ENCODE measurements at places on chromosomes 5 and 9. TPM values are rescaled to one million over a fixed set of nuclear protein-coding genes. Genes with fewer than 3 reads are reported as not detected.

- H3K4me1 ChIP-seq: peaks cover 23% of the 10 kb centered on the region
- no peaks in the 10 kb centered on the region for H3K36me3 ChIP-seq
- peaks cover 74% of the 10 kb centered on the region for H3K27me3 ChIP-seq
- peak; percentile 83 for DNase-seq
Observed at GRCh38 chr5:138654281-138654867, 79.2 kb upstream of the HSPA9 start.

DNA sequence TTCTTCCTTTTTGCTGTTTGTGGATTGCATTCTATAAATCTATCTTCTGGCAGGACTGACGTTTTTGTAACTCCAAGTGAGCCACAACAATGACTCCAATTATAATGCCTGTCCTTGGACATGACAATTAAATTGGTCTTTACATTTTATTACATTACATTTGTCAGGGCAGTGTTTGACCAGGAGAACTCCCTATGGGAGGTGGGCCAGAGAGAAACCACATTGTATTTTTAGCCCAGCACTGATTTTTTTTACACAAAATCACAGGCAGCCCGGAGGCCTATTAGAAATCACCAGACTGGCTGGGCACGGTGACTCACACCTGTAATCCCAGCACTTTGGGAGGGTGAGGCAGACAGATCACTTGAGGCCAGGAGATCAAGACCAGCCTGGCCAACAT, 99.1 kb upstream of the SMC5 start:
- no peak overlapping the region for H3K27ac ChIP-seq

- peaks cover 1% of the 10 kb centered on the region for H3K36me3 ChIP-seq
- H3K27me3 ChIP-seq: no peaks in the 10 kb centered on the region
- no peak overlapping the region for H3K4me3 ChIP-seq
- no peak overlapping the region for H3K27ac ChIP-seq
- peaks cover 6% of the 10 kb centered on the region for H3K4me1 ChIP-seq
Observed at GRCh38 chr5:37214550-37214949, 34.6 kb downstream of the CPLANE1 start.

GRCh38 chr5:14166437-14166836, 23.3 kb downstream of the TRIO start:
- H3K27ac ChIP-seq: no peak overlapping the region
- peaks cover 2% of the 10 kb centered on the region for H3K4me1 ChIP-seq
- no peak overlapping the region for H3K4me3 ChIP-seq

- no peaks in the 10 kb centered on the region for H3K4me1 ChIP-seq
- no peaks in the 10 kb centered on the region for H3K36me3 ChIP-seq
- no peak overlapping the region for H3K4me3 ChIP-seq
- DNase-seq: no peak
- peaks cover 2% of the 10 kb centered on the region for H3K27me3 ChIP-seq
- no peak overlapping the region for H3K27ac ChIP-seq
Observed at GRCh38 chr5:127863610-127864395, 160.6 kb downstream of the CCDC192 start.

- H3K4me1 ChIP-seq: peaks cover 57% of the 10 kb centered on the region
- no peak for DNase-seq
- H3K27me3 ChIP-seq: no peaks in the 10 kb centered on the region
Observed at GRCh38 chr5:154758977-154759376, 3.8 kb downstream of the LARP1 start.

- H3K27ac ChIP-seq: no peak overlapping the region
- peaks cover 6% of the 10 kb centered on the region for H3K4me1 ChIP-seq
- no peak for DNase-seq
- H3K4me3 ChIP-seq: no peak overlapping the region
- H3K36me3 ChIP-seq: no peaks in the 10 kb centered on the region
- H3K27me3 ChIP-seq: peaks cover 31% of the 10 kb centered on the region
Observed at GRCh38 chr5:90562341-90562740, 3.7 kb downstream of the ADGRV1 start.

GRCh38 chr9:125881042-125881441, 133.9 kb downstream of the PBX3 start:
- H3K27ac ChIP-seq: no peak overlapping the region
- H3K4me1 ChIP-seq: no peaks in the 10 kb centered on the region
- no peaks in the 10 kb centered on the region for H3K36me3 ChIP-seq

Gene AK1
- total RNA-seq: 27.7 TPM

GRCh38 chr5:119948162-119948561, 318.8 kb downstream of the FAM170A start:
- H3K4me3 ChIP-seq: no peak overlapping the region
- H3K27me3 ChIP-seq: no peaks in the 10 kb centered on the region
- no peaks in the 10 kb centered on the region for H3K4me1 ChIP-seq
- no peak for DNase-seq
- H3K36me3 ChIP-seq: no peaks in the 10 kb centered on the region

- no peaks in the 10 kb centered on the region for H3K36me3 ChIP-seq
- no peak overlapping the region for H3K4me3 ChIP-seq
- no peaks in the 10 kb centered on the region for H3K27me3 ChIP-seq
- DNase-seq: no peak
- no peak overlapping the region for H3K27ac ChIP-seq
Observed at GRCh38 chr9:14092344-14092743, 221.6 kb downstream of the NFIB start.

Gene SAPCD2
- 6.6 TPM for total RNA-seq

Gene ANKRD33B
- total RNA-seq: 10.0 TPM

Gene S100Z
- total RNA-seq: 2.1 TPM

DNA sequence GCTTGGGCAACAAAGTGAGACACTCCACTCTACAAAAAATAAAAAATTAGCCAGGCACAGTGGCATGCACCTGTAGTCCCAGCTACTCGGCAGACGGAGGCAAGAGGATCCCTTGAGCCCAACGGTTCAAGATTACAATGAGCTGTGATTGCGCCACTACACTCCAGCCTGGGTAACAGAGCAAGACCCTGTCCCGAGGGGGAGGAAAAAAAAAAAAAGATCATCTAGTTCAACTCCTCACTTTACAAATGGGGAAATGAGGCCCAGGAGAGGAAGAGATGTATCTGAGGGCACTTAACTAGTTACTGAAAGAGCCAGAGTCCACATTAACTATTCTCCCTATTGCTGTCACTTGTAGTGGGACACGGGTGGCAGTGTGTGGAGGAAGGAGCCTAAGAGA, 13.8 kb downstream of the PDCL start:
- no peak overlapping the region for H3K4me3 ChIP-seq
- H3K36me3 ChIP-seq: peaks cover 6% of the 10 kb centered on the region
- no peak for DNase-seq
- H3K27ac ChIP-seq: no peak overlapping the region

DNA sequence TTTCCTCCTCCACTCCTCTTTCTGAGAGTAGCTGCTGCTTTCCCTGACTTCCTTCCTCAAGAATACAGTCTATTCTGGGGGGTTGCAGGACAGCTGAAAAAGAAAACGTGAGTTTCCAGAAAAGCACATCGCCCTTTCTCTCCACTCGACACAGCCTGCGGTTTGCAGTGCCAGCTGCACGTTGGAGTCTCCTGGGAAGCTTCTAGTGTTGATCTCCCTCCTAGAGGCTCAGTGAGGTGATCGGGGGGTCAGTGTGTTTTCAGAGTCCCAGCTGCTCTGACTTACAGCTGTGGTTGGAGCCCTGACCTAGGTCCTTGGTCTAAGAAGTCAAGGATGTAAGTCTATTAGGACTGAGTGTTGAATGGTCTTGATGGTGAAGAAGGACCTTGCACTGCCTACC, 25.0 kb upstream of the SUSD3 start:
- H3K36me3 ChIP-seq: peaks cover 31% of the 10 kb centered on the region
- H3K4me1 ChIP-seq: peaks cover 52% of the 10 kb centered on the region
- H3K4me3 ChIP-seq: no peak overlapping the region
- no peak overlapping the region for H3K27ac ChIP-seq
- H3K27me3 ChIP-seq: no peaks in the 10 kb centered on the region
- DNase-seq: no peak

DNA sequence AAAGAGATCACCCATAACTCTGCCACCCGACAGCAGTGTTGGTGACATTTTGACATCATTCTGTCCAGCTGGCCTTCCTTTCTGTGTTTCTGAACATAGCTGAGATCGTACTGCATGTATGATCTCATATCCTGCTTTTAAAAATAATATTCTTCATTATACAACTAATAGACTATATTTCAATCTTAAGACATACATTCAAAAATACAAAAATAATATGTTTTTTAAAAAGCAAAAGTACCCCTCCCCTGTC, 47.7 kb upstream of the RPL26L1 start:
- H3K27me3 ChIP-seq: no peaks in the 10 kb centered on the region
- no peak overlapping the region for H3K4me3 ChIP-seq
- peaks cover 4% of the 10 kb centered on the region for H3K36me3 ChIP-seq

Gene CMBL
- total RNA-seq: 1.2 TPM

DNA sequence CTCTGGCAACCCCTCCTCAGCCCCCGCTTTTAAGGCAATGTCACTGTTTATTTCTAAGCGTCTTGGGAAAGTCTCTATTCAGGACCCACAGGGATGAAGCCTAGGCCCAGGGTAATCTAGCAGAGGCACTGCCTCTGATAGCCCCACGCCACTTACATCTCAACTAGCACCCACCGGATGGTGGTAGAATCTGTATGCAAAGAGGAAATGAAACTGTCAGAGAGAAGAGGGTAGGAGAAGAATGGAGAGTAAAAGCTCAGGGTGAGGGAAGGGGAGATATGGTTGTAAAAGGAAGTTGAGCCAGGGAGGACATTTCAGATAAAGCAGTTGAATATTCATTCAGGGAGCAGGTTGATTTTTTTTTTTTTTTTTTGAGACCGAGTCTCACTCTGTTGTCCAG, 3.0 kb downstream of the FRRS1L start:
- no peak overlapping the region for H3K4me3 ChIP-seq
- H3K27ac ChIP-seq: no peak overlapping the region
- H3K27me3 ChIP-seq: peaks cover 46% of the 10 kb centered on the region
- H3K4me1 ChIP-seq: peaks cover 5% of the 10 kb centered on the region
- no peak for DNase-seq
- no peaks in the 10 kb centered on the region for H3K36me3 ChIP-seq

GRCh38 chr5:144121577-144121976, 48.9 kb downstream of the YIPF5 start:
- H3K27me3 ChIP-seq: no peaks in the 10 kb centered on the region
- no peak for DNase-seq
- no peaks in the 10 kb centered on the region for H3K36me3 ChIP-seq
- H3K4me1 ChIP-seq: no peaks in the 10 kb centered on the region

Measured in activated CD4-positive, alpha-beta memory T cell treated with anti-CD3 and anti-CD28 coated beads for 36 hours (primary cell).